ENCODE measurements at places on chromosomes 1 and 21. TPM values are rescaled to one million over a fixed set of nuclear protein-coding genes. Genes with fewer than 3 reads are reported as not detected.

- H3K4me3 ChIP-seq, result no peak overlapping the region
- H3K27me3 ChIP-seq, result no peaks in the 10 kb centered on the region
- H3K4me1 ChIP-seq, result no peaks in the 10 kb centered on the region
- no peak for DNase-seq
- H3K36me3 ChIP-seq, result peaks cover 8% of the 10 kb centered on the region
- H3K27ac ChIP-seq, result no peak overlapping the region
These were observed 1.4 kb downstream of the SLFNL1 start for GRCh38 chr1:41020109-41020576.

GRCh38 chr1:247905910-247906503, 10.6 kb downstream of the OR2W3 start:
- DNase-seq, result no peak
- H3K27ac ChIP-seq, result no peak overlapping the region
- no peaks in the 10 kb centered on the region for H3K27me3 ChIP-seq
- peak overlapping the region; percentile 14 for H3K4me3 ChIP-seq

The GFI1 gene
- total RNA-seq, result 1.1 TPM

DNA sequence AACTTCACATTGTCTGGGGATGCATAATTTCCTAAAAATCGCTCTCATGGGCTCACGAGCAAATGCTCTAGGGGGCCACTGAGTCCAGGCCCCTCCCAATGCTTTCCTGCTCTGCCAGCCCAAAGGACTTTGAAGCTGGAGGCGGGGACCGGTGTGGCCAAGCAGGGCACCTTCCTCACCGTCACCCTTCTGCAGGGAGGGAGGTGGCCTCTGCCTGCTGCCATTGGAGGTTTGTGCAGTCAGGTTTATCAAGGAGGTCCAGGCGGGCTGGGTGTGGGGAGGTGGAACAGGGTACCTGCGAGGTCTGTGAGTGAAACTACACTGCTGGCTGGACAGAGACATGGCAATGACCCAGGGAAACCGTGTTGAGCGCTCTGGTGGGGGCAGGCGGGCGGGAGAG, 58.1 kb upstream of the TRAPPC10 start:
- peak overlapping the region; percentile 73 for H3K27ac ChIP-seq
- no peak overlapping the region for H3K4me3 ChIP-seq
- H3K36me3 ChIP-seq, result no peaks in the 10 kb centered on the region
- DNase-seq, result no peak
- peaks cover 49% of the 10 kb centered on the region for H3K4me1 ChIP-seq

DNA sequence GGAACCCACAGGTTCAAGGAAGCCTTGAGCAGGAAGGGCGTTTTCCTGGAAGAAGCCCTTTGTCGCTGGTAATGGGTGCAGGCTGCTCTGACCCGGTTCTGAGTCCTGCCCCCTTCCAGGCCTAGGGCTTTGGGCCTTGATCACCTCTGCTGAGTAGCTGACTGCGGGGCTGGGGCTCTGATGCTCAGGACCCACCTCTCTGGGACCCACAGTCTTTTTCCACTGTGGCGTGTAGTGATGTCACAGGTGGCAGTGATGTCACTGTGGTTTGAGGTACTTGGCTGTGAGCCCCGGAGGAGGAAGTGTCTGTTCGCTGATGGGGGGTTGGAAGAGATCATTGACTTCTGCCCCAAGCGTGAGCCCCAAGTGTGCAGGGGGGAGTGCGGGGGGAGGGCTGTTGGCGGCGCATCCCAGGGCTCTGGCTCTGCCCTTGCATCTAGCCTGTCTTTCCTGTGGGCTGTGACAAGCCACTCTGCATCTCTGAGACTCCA, 6.9 kb downstream of the TNFRSF1B start:
- no peaks in the 10 kb centered on the region for H3K27me3 ChIP-seq
- H3K4me3 ChIP-seq, result no peak overlapping the region
- peak overlapping the region; percentile 54 for H3K27ac ChIP-seq

GRCh38 chr1:2557482-2558400, 1.6 kb downstream of the TNFRSF14 start:
- peaks cover 6% of the 10 kb centered on the region for H3K36me3 ChIP-seq
- H3K27me3 ChIP-seq, result no peaks in the 10 kb centered on the region
- no peaks in the 10 kb centered on the region for H3K4me1 ChIP-seq
- peak overlapping the region; percentile 83 for H3K27ac ChIP-seq
- no peak for DNase-seq
- H3K4me3 ChIP-seq, result peak overlapping the region; percentile 57

DNA sequence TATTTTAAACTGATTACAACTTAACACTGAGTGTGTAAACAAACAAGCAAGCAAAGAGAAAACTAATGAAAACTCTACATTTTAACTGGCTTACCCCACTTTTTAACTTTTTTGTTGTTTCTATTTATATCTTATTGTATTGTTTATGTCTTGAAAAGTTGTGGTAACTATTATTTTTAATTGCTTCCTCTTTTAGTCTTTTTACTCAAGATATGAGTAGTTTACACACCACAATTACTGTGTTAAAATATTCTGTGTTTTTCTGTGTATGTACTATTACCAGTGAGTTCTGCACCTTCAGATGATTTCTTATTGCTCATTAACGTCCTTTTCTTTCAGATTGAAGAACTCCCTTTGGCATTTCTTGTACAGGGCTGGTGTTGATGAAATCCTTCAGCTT, 4.7 kb upstream of the HHAT start:
- no peak overlapping the region for H3K4me3 ChIP-seq
- no peak overlapping the region for H3K27ac ChIP-seq
- no peaks in the 10 kb centered on the region for H3K27me3 ChIP-seq
- DNase-seq, result no peak
- H3K4me1 ChIP-seq, result no peaks in the 10 kb centered on the region

DNA sequence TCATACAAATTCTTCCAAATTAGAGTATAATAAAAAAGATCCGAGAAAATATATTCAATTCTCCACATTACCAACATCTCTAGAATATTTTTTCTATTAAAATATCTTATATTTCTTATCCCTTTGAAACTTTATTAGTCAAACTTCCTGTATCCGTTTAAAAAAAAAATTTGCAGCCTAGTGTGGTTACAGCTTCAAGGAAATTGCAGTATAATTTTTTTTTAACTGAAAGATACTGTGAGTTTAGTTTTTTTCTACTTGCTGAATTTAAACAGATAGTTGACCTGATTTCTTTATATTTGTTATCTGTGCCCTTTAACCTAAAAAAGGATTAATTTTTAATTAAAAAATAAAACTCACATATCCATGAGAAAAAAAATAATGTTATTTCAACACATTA, 1.5 kb downstream of the RGS18 start:
- H3K27me3 ChIP-seq, result no peaks in the 10 kb centered on the region
- H3K4me1 ChIP-seq, result no peaks in the 10 kb centered on the region
- H3K36me3 ChIP-seq, result no peaks in the 10 kb centered on the region
- DNase-seq, result no peak
- H3K4me3 ChIP-seq, result no peak overlapping the region

GRCh38 chr1:171998711-171999110, 157.4 kb downstream of the DNM3 start:
- H3K4me3 ChIP-seq, result no peak overlapping the region
- no peak for DNase-seq
- H3K36me3 ChIP-seq, result no peaks in the 10 kb centered on the region
- no peaks in the 10 kb centered on the region for H3K4me1 ChIP-seq
- no peak overlapping the region for H3K27ac ChIP-seq

GRCh38 chr21:46091631-46092025, 6.3 kb upstream of the COL6A2 start:
- H3K4me1 ChIP-seq, result no peaks in the 10 kb centered on the region
- no peaks in the 10 kb centered on the region for H3K36me3 ChIP-seq
- peak overlapping the region; percentile 88 for H3K27ac ChIP-seq
- no peaks in the 10 kb centered on the region for H3K27me3 ChIP-seq
- no peak overlapping the region for H3K4me3 ChIP-seq

Measured in right atrium auricular region (tissue), 2 donors.